Body of pancreas (tissue), 4 donors: ENCODE measurements at places on chromosomes 7 and 10. TPM values are rescaled to one million over a fixed set of nuclear protein-coding genes. Genes with fewer than 3 reads are reported as not detected.

DNA sequence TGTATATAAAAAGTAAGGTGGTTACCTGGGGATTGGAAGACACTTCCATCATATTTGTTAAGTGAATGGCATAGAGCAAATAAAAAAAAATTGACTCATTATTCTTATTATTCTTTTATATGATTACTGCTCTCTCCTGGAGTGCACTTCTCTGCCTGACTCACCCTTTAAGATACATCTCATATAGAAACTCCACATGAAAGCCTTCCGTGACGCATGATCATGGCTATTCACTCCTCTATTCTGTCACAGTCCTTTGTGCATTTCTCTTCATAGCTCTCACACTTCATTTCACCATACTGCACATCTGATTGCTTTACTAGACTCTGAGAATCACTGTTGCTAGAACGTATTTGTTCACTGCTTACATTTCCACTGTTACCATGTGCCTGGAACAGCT, 597.3 kb downstream of the CNTNAP2 start:
- no peak for DNase-seq

DNA sequence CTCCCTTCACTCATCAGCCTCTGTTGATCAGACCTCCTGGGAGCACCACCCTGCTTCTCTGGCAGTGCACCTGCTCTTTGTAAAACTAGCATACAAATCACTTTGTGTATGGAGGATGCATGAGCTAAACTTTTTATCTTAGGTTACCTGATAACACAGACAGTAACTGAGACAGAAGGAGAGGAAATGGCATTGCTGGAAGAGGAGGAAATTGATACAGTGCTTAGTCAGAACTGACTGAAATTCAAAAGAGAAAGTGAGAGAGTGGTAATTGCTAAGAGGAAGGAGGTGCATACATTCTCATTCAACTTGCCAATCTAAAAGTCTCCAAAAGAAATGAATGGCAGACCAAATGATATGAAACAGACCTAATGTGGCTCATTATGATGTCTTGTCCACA, 1120.7 kb downstream of the GATA3 start:
- DNase-seq: no peak

ACHE gene
- 6.2 TPM for total RNA-seq

GRCh38 chr10:27138277-27138676, 15.9 kb downstream of the YME1L1 start:
- no peak for DNase-seq

DNA sequence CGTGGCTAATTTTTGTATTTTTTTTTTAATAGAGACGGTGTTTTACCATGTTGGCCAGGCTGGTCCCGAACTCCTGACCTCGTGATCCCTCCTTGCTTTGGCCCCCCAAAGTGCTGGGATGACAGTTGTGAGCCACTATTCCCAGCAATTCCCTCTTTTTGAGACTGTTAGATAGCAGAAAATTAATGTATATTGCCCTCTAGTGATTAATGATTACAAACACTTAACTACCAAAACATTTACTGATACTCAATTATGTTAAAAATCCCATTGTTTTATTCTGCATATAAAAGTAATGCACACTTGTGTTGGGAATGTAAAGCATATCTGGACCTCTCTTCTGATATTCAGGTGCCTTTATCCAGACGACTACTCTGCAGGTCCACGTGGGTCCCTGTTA, 41.2 kb upstream of the COBL start:
- no peak for DNase-seq

DNA sequence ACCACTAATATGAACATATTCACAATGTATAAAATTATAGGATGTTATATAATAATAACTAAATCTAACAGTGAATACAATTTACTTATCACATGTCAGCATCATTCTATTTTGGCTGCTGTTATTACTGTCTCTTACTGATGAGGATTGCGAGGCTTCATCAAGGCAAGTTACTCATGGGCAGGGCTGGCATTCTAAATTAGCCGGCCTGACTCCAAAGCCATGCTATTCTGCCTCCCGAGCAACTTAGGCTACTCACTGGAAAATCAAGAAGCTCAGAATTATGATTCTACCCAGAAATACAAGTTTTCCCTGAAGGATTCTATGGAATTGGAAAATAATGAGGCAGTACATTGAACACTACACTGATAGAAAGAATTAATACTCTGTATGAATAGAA, 101.7 kb downstream of the ICA1 start:
- no peak for DNase-seq

KIAA1549 gene
- total RNA-seq: 5.3 TPM

GRCh38 chr7:140417456-140418155, 13.7 kb downstream of the RAB19 start:
- no peak for DNase-seq

PNLIPRP3 gene
- total RNA-seq: not detected

DNA sequence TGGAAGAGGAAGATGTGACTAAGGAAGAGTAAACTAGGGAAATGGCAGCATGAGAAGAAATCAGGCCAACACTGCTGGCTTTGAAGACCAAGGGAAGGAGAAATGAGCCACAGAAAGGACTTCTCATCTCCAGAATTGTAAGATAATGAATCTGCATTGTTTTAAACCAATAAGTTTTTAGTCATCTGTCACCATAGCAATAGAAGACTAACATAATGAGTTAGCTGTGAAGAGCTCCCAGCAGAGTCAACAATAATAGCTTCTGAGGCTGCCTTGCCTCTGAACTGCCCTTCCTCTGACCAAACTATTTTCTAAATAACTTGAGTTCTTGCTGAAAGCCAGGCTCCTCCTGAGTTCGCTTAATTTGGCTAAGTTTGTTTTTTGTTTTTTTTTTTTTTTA, 103.6 kb downstream of the CACNA2D1 start:
- no peak for DNase-seq

GRCh38 chr7:48868916-48869315, 55.4 kb upstream of the CDC14C start:
- DNase-seq: no peak

WDR86 gene
- 11.2 TPM for total RNA-seq

IFIT2 gene
- total RNA-seq: 1.6 TPM

- no peak for DNase-seq
Observed at GRCh38 chr10:15469111-15469510, 98.0 kb upstream of the FAM171A1 start.

GRCh38 chr7:134175334-134176036, 48.3 kb downstream of the LRGUK start:
- no peak for DNase-seq

PPP1R17 gene
- not detected for total RNA-seq

DNA sequence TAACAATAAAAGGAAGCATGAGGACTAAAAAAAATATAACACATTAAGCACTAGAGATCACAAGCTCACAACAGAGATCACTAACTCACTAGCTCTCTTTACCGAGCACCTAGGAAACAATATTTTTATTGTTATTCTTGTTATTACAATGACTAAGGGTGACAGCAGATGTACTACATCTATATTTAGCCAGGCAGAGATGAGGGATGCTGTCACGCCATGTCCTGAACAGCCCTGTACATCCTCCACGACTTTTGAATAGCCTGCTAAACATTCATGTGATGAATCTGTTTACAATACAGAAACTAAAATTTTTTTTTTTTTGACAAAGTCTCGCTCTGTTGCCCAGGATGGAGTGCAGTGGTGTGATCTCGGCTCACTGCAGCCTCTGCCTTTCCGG, 22.7 kb downstream of the FAM133B start:
- DNase-seq: no peak

- DNase-seq: no peak
Observed at GRCh38 chr7:16759840-16760239, 6.3 kb downstream of the TSPAN13 start.

ASAH2 gene
- total RNA-seq: 0.33 TPM

DNA sequence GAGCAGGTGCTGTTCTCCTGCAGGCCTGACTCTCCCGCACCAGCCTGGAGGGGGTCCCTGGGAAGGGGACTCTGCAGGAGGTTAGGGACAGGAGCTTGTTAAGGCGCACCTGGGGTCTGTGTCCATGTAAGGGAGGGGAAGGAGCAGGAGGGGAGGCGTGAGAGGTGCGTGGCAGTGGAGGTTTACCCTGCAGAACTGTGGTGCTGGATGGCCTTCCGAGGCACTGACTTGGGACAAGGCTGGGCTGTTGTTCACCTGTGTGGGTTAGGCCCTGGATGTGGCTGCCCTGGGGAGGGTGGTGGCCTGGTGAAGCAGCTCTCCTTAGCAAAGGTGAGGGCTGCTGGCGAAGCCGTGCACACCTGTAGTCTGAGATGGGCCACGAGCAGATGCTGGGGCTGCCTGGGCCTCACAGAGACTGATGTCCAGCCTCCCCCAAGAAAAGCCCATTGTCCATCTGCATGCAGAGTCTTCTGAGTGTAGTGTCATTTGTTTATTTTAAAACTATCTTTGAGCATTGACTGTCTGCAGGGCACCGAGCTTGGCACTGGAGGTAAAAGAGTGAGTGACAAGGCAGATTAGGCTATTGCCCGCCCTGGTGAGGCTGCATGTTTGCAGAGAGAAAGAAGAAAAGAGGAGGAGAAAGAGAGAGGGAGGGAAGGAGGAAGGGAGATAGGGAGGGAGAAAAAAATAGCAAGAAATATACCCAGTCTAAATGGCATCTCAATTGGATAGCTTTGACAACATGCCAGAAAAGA, 225.3 kb downstream of the GLRX3 start:
- DNase-seq: no peak

MINPP1 gene
- 8.9 TPM for total RNA-seq

DNA sequence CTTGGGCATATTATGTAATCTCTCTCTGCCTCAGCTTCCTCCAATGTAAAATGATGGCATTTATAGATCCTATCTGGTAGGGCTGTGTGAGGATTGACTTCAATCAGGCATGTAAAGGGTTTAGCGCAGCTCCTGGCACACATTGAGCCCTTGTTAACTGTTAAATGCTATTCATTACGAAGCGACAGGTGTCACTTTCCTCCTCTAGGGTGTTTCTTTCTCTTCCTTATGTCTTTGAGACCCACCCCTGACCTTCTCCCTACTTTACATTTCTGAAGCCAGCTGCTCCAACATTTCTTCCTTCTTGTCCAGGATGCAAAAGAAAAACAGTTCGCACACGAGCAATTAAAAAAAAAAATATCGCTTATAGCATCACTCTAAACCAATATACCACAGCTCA, 5.7 kb upstream of the R3HCC1L start:
- no peak for DNase-seq

- DNase-seq: peak; percentile 86
Observed at GRCh38 chr10:91409069-91409868, 875 bp upstream of the HECTD2 start.

- no peak for DNase-seq
Observed at GRCh38 chr7:30366606-30367005, 82.2 kb downstream of the ZNRF2 start.

DNA sequence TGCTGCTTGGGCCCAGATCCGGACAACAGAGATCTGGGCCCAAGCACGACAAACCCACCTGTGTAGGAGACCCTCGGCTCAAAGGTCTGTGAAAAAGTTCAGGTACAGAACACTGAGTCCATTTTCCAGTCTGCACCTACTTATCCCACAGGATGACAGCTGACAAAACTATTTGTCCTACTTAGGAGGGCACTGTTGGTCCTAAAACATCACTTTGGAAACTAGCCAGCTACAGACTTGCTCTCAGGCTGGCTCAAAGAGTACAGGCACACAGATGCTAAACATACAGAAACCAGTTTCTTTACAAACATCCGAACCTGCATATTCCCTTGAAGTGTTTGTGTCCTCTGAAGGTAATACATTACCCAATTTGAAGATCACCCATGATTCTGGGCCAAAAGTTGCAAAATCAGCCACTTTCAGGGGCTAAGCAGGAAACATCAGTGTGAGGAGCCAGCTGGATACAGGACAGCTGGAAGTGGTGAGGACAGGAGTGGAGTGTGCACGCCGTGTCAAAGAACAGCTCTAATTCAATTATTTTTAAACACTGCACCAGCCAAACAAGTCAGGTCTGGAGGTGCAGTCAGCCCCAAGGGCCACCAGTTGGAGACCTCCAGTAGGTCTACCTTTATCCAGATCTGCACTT, 88.5 kb downstream of the NOC3L start:
- no peak for DNase-seq

GRCh38 chr10:99976886-99977665, 32.7 kb downstream of the DNMBP start:
- no peak for DNase-seq

DNA sequence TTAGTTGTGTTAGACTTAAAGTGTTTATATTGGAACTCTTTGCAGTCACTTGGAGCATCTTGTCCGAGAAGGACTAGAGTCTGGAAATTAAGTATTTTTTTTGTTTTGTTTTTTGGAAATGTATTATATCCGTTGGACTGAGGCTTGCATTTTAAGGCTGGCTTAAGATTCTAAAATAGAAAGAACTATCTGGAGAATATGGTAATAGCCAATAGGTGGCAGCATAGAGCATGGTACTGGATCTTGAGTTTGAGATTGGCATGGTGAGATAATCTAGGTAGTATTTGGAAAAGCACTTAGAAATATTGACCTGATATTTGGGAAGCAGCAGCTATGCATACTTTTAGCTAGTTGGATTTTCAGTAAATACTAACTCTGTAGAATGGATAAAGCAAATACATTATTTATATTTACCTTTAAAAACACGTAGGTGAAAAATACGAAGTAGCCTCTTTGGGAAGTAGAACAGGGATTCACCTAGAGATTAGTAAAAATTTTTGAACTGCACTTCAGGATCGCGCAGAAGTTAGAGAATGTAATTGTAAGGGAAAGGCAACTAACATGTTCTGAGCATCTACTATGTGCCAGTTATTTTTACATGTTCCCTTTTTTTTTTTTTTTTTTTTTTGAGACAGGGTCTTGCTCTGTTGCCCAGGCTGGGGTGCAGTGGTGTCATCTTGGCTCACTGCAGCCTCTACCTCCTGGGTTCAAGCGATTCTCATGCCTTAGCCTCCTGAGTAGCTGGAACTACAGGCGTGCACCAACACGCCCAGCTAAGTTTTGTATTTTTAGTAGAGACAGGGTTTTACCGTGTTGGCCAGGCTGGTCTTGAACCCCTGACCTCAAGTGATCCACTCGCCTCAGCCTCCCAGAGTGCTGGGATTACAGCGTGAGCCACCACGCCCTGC, 78.6 kb downstream of the LCOR start:
- DNase-seq: no peak

DNA sequence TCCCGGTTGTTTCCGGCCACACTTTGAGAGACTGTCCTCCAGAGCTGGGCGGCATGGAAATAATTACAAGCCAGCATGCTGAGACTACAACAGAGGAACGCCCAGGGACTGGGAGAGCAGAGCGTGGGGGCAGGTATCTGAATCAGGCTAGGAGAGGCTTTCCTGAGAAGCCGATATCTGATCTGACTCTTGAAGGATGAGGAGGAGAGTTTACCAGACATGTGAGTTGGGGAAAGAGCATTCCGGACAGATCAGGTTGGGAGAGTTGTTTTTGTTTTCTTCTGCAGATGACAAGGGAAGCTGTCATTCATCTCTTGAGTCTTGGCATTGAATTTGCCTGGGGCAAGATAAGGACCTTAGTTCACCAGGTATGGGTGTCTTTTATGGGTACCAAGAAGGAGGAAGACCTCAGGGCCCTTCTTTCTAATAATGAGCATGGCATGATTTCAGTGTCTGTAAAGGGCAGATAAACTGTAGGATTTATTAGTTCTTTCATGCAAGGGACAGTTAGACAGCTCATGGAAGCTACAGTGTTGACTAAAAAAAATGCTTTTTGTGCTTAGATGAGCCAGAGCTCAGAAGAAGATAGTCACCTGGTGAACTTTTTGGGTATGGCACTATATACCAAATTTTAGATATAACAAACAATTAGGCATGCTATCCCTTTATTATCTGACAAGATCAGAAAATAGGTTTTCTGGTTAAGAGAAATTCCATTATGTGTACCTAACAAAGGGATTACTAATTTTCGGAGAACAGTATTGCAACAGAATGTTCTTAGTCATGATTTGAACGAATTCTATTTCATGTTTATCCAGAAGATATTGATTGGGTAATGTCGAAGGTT, 36.2 kb downstream of the WBP1L start:
- no peak for DNase-seq
